ENCODE measurements at places on chromosomes 7 and 10.

DNA sequence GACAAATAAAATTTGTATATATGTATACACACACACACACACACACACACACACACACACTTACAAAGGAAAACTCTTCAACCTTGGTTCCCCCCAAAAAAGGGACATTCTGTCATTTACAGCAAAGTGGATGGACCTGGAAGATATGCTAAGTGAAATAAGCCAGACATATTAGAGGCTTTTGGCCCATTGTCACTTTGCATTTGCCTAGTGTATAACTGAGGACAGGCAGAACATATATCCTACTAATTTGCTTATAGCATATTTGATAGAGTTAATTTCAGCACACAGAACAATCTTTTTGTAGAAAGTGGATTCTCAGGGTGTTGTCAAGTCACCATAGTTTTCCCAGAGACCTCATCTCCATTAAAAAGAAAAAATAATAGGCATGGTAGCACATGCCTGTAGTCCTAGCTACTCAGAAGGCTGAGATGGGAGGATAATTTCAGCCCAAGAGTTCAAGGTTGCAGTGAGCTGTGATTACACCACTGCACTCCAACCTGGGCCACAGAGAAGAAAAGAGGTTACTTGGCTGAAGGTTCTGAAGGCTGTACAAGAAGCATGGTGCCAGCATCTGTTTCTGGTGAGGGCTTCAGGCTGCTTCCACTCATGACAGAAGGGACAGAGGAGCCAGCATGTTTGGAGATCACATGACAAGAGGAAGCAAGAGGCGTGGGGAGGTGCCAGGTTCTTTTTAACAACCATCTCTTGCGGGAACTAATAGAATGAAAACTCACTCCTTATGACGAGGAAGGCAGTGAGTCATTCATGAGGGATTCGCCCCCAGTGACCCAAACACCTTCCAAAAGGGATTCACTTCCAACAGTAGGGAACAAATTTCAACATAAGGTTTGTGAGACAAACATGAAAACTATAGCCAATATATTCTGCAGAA is 135.6 kb downstream of the TMEM168 start:
- DNase-seq, result no peak

DNA sequence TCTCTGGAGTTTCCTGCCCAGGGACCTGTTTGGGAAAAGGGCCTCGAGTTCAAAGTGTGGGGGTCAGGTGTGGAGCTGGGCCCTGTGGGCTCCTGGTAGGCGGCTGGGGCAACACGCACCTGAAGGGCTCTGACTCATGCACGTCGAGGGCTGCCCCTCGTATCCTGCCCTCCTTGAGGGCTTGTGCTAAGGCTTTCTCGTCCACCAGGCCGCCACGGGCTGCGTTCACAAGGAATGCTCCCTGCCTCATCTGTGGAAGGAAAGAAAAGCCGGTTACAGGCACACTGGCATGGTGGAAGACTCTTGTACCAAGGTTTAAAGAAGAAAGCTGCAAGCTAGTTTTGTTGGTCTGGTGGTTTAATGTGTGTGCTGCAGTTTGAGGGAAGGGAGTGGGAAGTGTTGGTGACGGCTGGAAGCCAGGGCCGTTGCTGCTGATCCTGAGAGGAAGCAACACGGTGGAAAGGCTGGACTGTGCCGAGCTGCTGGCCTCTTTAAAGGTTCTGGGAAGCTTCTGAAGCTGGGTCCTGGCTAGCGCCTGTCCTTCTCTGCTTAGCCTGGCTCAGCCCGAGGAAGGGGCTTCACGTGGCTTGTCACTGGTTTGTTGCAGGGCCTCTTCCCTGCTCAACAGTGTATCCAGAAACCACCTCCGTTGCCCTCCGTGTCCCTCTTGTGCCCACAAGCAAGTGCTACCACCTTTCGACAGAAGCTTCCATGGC is 52.0 kb downstream of the ZRANB1 start:
- no peak for DNase-seq

- no peak for DNase-seq
Measured at GRCh38 chr7:17105701-17106100, 192.8 kb upstream of the AHR start.

- DNase-seq, result no peak
Measured at GRCh38 chr10:4941540-4942330, 21.5 kb upstream of the AKR1C1 start.

GRCh38 chr10:2984682-2985081 is 82.7 kb upstream of the PFKP start:
- no peak for DNase-seq

GRCh38 chr10:52779541-52780390 is 7.2 kb upstream of the MBL2 start:
- DNase-seq, result peak; percentile 61

DNA sequence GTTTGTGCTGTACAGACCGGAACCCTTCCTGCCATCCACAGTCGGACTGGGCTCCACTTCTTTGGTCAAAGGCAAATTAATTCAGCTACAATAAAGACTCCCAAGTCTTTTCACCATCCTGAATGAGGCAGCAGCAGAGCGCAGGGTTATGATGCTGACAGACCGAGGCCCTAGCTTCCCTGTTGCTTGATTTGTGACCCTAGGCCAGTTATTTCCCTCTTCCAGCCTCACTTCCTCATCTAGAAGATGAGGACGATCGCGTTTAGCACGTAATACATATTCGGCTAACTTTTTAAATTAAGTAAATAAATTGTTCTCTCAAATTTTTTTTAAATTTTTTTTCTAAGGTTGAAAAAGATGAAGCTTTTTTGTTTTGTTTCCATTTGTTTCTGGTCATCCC is 18.1 kb downstream of the ADRB1 start:
- DNase-seq, result no peak

DNA sequence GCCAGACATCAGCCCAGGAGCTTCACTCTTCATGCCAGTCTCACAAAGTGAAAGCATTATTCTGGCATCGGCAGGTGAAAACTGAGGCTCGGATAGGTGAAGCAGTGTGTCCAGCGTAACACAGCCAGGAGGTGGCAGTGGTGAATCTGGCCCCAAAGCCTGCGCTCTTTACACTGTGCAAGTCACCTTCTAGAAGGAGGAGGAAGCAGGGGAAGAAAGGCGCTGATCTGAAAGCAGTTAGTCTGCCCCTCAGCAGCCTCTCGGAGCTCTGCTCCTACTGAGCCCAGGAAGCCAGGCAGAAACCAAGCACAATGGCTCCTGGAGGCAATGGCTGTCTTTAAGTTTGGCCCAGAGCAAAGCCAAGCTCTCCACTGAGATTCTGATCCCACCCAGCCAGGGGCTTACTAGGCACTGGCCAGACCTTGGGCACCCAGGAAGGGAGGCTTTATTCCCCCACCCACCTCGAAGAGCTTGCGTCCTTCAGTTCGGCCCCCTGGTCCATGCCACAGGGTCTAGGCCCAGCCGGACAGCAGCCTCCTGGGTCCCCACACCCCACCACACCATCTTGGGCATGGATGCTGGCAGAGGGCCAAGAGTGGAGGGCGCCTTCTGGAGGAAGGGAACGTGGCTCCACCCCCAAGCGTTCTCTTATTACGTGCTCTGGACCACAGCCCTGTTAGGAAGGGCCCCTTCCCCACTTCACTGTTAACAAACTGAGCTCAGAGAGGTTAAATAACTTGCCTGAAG is 104.5 kb downstream of the GRID1 start:
- DNase-seq, result no peak

DNA sequence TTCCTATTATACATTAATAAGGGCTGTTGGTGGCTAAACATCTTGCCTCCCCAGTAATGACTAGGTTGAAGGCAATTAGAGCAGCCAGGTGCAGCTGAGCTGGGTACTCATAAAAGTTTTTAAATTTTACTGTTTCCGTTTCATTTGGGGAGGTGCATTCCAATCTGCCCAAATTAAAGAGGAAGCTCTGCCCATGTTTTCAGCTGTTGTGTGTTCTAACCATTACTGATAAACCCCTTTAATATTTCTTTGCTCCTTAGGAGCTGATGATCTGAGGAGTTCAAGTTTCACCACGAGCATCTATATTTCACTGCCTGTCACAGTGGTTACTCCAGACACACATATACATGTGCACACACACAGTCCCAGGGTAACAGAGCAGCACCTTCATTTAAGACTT is 94.4 kb downstream of the JAZF1 start:
- no peak for DNase-seq

- DNase-seq, result no peak
Measured at GRCh38 chr7:13826752-13827151, 162.7 kb downstream of the ETV1 start.

DNA sequence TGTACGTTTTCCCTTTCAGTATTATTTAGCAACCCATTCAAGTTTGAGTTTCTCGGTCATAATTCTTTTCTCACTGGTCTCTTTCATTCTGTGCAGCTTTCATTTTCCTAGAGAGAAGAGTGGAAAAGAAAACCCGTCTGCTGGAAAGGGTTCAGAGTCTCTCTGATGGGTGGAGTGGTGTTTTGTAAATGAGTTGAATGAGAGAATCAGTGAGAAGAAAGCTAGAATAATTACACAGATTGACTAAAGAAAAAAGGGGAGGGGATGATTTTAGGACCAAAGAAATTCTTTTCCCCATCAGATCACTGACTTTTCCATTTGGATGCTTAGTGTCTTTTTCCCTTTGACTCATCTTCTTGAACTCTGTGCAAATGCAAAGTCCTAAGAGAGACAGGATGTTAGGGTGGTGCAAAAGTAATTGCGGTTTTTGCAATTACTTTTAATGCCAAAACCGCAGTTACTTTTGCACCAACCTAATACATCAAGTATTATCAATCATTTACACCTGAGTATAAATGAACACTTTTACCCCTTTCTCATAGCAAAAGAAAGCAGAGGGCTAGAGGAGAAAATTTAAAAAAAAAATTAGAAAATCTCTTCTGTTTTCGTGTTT is 242.1 kb upstream of the SP4 start:
- DNase-seq, result no peak

DNA sequence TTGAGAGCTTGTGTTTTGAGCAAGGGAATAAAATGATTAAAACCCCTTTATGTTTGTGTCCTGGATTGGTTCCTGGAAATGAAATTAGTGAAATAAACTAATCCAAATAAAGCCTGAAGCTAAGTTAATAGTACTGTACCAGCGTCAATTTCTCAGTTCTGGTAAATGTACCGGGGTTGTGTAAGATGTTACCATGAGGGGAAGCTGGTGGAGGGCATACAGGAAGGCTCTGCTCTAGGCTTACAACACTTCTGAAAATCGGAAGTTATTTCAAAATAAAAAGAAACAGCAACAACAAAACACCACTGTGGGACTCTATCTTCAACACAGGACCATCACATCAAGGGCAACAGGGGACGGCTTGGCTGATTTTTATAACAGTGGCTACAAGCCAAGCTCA is 257.0 kb downstream of the CREB5 start:
- no peak for DNase-seq

DNA sequence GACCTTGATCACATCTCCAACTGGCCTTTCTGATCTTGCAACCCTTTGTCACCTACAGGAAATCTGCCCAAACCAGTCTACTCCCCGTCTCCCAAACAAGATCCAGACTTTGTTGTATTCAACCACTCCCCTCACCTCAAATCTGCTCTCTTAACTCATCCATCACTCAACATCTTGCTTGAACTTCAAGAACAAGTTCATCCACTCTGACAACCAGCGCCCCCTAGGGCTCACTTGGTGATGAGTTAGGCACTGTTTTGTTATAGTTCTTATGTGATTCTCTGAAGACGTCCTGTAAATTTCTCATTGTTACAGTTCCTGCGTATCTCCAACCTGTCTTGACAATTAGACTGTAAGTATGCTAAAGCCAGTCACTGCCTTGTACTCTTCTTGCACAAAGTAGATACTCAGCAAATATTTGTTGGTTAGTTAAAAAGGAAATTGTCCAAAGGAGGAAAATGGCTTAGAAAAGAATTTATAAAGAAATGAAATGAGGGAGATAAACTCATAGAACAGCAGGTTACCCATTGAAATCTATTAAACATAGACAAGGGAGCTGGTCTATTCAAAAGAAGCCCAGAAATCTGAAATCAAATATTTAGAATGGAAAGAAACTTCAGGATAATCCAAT is 5.3 kb downstream of the FRMD4A start:
- peak; percentile 58 for DNase-seq

GRCh38 chr7:69813637-69814240 is 215.5 kb downstream of the AUTS2 start:
- DNase-seq, result no peak

GRCh38 chr10:127279334-127279774 is 83.0 kb upstream of the INSYN2A start:
- no peak for DNase-seq

DNA sequence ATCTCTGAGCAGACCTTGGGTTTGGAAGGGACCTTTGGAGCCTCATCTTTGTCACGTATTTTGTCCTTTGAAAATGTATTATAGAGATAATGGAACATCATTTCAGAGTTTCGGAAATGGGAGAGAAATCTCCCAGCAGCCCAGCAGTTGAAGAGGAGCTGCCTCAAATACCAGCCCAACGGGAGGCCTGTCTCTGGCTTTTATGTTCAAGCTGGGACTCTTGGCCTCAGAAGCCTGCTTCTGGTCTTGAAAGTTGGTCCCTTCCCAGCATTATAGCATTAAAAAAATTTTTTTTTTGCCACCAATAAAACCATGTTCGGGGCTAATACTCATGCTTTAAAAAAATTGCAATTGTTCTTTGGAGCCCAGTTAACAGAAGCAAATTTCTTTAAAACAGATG is 73.4 kb upstream of the CTBP2 start:
- DNase-seq, result no peak

- no peak for DNase-seq
Measured at GRCh38 chr7:28761505-28761904, 196.6 kb downstream of the TRIL start.

GRCh38 chr10:90751107-90751997 is 106.5 kb downstream of the HTR7 start:
- peak; percentile 41 for DNase-seq

DNA sequence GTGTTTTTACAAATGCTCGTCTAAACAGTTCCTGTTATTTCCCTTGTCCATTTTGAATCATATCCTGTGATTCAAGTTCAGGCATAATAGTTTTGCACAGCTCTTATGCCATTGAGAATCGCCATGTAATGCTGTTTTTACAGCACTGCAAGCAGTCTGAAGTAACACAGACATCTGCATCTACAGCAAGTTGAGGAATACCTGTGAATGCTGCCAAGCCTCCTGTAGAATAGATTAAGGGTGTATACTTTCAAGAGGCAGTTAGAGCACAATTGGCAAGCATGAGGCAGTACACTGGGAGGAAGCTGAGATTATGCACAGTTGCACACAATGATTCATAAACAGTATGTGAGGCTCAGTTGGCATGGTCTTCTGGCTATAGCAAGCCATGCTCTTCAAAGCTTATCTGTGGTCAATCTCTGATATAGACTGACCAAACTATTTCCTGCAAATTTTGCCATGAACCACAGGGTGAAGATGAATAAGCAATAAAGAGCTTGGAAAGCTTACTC is 121.9 kb upstream of the AKR1E2 start:
- DNase-seq, result no peak

DNA sequence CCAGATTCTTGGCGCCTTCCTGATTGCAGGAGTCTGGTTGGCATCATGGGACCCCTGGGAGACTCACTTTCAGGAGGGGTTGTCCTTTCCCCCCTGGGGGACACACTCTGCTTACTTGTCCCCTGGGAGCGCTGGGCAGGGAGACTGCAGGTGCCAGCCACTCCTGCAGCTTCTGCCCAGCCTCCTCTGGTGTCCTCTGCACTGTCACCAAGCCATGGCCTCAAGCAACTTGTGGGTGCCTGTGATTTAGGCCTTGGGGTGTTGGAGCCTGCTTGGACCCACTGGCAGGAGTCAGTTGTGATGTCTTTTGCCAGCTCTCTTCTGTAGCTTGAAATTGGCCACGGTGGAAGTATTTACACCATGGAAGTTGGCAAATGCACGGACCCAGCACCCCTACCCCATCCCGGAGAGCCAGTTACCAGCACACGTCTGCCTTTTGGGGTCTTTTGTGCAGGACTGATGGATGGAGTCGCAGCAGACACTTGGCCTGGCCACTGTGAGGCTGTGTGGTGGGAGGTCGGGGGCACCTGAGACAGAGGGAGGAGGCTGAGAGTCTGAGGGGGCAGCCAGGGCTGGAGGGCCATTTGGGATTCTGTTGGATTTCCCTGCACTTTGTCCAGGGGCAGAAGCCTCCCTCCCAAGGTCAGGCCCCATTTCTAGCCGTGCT is 104.7 kb downstream of the LHPP start:
- no peak for DNase-seq

Data from activated naive CD8-positive, alpha-beta T cell treated with anti-CD3 and anti-CD28 coated beads, Interleukin-2, amount 50 U/mL, for 24 hours (primary cell).